ENCODE measurements at places on chromosomes 1 and 21.

DNA sequence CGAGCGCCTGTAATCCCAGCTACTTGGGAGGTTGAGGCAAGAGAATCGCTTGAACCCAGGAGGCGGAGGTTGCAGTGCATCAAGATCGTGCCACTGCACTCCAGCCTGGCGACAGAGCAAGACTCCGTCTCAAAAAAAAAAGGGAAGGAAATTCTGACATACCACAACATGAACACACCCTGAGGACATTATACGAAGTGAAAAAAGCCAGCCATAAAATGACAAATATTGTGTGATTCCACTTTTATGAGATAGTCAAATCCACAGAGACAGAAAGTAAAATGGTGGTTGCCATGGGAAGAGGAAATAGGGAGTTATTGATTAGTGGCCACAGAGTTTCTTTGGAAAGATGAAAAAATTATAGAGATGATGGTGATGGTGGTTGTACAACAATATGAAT, 41.7 kb downstream of the EVI5 start:
- no peak for DNase-seq

DNA sequence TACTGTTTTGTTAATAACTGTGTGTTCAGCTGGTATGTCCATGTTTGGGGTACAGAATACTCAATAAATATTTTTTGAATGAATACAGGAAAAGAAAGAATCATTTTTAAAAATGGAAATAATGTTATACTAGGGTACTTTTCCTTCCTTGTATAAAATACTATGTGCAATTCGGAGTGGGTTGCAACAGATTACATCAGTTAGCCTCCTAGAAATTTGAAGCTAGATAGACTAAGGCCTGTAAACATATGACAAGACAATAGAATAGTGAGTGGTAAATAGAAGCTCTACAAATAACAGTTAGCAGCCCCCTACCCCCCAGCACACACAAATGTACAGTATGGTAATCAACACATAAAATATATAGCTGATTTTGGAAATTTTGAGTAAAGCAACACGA, 195.9 kb downstream of the KCNT2 start:
- no peak for DNase-seq

DNA sequence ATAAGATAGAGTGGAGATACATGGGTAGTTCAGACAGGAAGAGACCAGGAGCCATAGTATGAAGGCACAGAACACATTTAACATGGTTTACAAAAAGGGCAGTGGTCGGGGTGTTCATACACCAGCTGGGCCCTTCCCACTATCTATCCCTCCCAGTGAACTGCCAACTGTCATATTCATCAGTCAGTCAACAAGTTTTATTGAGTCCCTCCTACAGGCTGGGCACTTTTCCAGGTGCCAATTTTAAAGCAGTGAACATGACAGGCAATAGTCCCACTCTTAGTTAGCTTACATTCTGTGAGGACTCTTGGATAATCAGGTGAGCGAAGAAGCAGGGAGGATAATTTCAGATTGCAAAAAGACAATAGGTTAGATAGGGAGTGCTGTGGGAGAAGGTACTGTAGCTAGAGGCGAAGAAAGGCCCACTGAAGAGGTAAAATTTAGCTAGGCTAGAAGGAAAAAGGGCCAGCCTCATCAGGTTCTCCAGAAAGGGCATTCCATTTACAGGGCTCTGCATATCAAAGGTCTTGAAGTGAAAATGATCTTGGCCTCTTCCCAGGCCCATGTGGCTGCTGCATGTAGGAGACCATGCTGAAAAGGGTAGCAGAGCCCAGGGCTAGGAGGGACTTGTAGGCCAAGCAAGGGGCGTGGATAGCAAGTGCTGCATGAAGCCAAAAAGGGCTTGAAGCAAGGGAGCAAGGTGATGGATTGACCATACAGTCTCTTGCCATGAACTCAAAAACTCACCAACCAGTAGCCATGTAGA, 274.7 kb upstream of the SNX7 start:
- DNase-seq = no peak

- no peak for DNase-seq
These were observed 74.6 kb downstream of the DISP1 start for GRCh38 chr1:222889440-222889839.

DNA sequence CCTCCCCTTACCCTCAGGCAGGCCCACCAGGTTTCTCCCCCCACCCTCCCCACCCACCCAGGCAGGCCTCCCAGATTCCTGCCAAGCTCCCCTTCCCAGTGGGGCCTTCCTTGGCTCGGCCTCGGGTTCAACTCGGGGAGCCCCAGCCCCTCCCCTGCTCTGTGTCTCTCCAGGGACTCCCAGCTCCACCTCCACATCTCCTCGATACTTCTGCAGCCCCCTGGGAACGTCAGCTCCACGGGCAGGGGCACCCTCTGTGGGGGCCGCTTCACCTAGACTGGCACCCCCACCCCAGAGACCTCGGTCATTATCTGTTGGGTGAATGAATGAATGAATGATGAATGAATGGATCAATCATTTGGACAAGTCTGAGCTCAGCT, 775 bp downstream of the MMEL1 start:
- no peak for DNase-seq

GRCh38 chr1:77583483-77583882, 99.0 kb downstream of the ZZZ3 start:
- DNase-seq = no peak

DNA sequence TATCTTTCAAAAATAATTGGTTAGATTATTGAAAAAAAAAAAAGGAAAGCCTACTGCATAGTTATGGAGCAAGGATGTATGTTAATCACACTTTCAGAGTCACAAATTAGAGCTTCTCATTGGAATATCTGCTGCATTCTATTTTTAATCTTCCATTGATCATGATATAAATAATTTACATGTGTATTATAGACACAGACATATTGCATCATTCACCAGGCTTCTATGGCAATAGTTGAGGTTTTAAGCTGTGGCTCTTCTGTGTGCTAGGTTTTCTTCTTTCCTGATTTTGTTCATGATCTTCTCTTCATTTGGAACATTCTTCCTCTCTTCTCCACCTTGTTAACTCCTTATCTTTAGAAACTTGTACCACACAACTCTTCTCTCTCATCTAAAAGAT, 123.2 kb upstream of the HMCN1 start:
- no peak for DNase-seq

GRCh38 chr1:36553591-36554322, 71.0 kb upstream of the CSF3R start:
- DNase-seq = peak; percentile 95

GRCh38 chr1:201501812-201502510, 5.0 kb downstream of the CSRP1 start:
- DNase-seq = peak; percentile 45

DNA sequence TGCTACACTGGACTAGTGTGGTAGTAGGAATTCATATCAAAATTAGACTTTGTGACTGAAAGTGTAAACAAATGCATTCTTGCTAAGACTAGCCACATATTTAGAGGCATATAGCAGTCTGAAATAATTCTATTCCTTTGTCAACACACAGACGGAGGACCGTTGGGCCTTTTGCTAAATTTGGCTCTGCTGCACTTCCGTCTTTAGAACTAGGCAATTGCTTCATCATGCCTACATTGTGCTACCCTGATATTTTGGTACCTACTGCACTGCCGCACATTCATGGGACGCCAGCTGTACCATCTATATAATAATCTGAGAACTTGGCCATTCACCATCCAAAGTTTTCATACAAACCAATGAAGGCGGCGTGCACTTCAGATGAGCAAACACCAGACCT, 346.8 kb downstream of the KIF26B start:
- DNase-seq = no peak

DNA sequence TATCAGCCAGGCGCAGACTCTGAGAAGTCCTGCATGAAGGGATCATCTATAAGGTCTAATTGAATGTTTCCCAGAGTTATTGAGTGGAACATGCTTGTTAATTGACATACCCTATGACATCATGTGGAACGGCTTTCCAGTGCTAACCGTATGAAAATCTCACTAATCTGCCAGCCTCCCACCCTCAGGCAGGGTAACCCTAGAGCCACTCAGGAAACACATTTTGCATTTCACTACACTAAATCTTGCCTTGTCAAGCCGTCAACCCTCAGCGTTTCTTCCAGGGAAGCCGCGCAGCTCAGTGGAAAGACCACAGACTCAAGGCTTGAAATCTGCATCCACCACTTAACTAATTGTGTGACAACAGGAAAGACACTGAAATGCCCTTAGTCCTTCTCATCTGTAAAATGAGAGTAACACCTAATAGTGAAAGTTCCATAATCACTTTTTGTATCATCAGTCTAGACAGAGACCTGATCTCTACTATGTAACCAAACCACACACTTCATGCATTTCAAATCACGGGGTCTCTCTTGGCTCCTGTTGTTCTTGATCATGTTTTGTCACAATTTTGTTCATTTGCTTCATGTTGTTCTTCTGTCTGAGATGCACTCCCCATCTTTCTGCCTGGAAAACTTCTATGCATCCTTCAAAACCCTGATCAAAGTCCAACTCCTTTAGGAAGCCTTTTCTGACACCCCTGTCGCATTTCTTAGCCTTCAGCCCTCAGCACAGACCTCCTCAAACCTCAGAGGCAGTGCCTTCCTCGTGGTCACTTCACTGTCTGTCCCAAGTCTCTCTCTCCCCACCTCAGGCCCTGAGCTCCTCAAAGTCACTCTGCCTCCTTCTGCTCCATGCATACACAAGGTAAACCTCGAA, 246.5 kb downstream of the TOMM20 start:
- DNase-seq = peak; percentile 46

DNA sequence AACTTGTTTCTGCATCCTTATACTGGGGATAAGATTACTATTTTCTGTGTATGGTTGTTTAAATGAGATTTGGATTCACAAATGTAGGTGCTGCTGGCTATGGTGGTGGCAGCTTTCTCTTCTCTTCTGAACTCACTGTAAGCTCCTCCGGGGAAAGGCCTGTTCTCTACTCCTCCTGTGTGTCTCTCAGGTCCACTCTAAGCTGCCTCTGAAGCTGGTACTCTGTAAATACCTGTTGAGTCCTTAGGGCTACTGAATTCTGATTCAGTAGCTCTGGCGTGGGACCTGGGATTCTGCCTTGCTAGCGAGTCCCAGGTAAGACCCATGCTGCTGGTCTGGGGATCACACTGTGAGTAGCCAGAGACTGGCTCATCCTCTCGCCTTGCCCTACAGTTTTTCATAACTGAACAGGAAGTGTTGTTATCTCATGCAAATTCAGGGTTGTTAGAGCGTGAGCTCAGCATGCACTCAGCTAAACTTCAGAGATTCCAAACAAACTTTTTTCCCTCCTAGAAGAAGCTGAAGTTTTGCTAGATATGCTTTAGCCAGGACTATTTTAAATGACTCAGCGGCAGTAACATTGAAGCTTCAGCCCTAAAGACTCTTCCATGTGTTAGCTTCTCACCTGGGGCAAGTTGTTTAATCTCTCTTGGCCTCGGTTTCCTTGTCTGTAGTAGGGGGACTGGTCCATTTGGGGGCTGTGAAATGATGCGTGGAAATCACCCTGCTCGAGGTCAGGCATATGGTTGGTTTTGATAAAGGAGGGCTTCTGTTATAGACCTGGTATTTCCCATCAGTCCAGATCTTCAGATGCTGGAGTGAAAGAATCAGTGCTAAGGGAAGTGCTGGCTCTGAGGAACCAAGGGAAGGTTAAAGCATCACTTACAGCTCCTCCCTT, 271.5 kb upstream of the TMEM51 start:
- DNase-seq = no peak

GRCh38 chr1:224880593-224881307, 48.7 kb upstream of the DNAH14 start:
- DNase-seq = no peak

DNA sequence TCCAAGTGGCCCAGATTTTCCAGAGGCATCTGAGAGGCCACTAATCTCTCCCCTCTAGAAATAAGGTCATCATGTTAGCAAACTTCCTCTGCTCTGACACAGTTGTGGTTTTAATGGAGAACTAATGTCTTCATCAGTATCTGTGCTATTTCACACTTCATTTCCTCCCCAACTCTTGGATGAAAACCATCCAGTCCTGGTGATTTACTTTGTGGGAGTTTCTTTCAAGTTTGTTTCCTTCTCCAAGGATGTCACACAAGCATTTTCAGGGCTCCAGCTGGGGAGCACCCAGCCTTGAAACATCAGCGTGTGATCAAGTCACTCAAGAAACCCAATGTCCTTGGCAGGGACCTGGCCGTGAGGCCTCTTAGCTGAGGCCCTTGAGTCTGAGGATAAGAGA, 38.8 kb downstream of the TBX15 start:
- DNase-seq = no peak

- no peak for DNase-seq
These were observed 27.1 kb upstream of the C1orf105 start for GRCh38 chr1:172393354-172393753.

GRCh38 chr1:30190511-30191153, 532.8 kb downstream of the MATN1 start:
- peak; percentile 81 for DNase-seq

DNA sequence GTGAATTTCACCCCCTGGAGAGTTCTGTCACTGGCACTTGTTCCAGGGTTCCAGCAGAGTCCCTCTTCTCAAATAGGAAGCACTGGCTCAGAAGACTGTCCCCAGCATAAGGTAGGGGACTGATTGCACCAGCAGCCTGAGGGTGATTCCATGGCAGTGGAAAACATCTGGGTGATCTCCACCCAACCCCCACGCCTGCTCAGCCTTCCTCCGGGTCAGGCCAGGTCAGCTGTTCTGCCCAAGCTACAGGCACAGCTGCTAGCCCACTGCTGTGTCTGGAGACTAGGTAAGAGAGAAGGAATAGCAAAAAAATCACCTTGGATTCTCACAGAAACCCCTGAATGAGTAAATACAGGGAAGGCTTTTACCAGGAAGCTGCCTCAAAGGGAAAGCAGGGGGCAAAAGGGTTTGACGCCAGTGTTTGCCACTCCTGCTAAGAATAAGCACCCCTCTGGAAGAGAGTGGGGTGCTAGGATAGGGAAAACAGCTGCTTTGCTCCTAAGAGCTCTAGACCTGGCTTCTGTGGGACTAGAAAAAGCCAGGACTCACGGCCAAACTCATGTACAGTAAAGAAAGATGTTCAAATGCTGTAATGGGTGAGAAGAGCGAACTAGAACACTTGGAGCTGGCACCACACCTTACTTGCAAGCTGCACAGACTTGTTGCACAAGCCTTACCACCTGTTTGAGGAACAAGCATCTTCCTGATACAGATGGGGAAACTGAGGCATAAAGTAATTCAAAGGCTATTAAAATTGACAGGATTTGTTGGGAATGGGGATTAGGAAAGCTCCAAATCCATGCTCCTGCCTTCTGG, 1.0 kb upstream of the DENND2D start:
- peak; percentile 26 for DNase-seq

GRCh38 chr1:58895082-58895481, 111.2 kb upstream of the JUN start:
- DNase-seq = no peak

GRCh38 chr1:30328401-30329262, 394.8 kb downstream of the MATN1 start:
- no peak for DNase-seq

DNA sequence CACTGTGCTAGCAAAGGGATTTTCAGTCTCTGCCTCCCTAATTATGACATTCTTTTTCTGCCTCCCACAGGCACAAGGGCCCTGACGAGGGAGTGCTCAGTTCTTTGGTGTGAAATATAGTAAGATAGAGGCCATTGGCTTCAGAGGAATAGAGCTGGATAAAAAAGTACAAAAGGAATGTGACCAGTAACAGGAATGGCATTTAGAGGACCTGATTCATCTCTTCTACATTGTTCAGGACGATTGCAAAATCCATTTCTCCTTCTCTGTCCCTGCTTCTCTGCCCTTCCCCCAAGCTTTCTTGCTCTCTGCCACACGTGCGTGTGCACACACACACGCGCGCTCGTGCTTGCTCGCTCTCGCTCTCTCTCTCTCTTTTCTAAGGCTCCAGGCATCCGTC, 668.2 kb downstream of the KIF26B start:
- DNase-seq = no peak

- DNase-seq = peak; percentile 88
These were observed 2.6 kb upstream of the CREG1 start for GRCh38 chr1:167555971-167556714.

- no peak for DNase-seq
These were observed 205.1 kb downstream of the TRABD2B start for GRCh38 chr1:47791879-47792608.
